ENCODE measurements at places on chromosomes 3 and 15.

GRCh38 chr3:150779402-150779858 is 16.5 kb upstream of the SIAH2 start:
- no peak for DNase-seq

GRCh38 chr3:32850226-32850625 is 32.4 kb downstream of the TRIM71 start:
- DNase-seq: no peak

DNA sequence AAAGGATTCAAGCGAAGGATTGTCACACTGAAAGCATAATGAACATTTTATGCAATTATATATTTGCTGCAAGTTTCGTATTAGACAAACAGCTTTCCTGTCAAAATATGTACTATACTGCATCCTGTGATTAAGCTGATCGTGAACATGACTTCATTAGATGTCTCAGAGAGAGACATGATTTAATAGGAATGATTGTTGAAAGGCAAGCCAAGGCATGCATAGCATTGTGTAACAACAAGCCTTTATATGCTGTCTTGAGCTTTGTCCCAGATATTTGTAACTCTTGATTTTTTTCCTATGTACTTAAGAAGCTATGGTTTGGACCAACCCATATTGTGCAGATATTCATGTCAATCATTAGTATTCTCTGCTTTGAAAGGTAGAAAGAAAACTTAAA is 309.1 kb downstream of the KCNH8 start:
- DNase-seq: no peak

DNA sequence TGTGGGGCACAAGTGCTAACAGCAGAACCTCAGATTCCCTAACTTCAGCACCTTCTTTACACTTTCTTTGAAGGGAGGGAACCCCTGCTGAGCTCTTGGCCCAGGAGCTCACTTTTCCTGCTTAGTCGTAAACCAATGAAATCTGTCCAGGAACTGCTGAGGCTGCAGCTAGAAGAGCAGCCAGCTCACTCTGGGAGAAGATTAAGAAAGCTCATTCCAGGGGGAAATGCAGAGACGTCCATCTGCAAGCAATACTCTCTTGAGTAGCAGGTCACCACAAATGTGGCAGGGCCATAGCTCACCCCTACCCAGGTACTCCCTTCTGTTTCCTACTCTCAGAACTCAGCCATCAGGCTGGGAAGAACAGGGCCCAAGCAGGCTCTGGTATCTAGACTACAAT is 103.3 kb downstream of the WDR76 start:
- no peak for DNase-seq

- no peak for DNase-seq
These were observed 109.6 kb upstream of the UMPS start for GRCh38 chr3:124620600-124621063.

DNA sequence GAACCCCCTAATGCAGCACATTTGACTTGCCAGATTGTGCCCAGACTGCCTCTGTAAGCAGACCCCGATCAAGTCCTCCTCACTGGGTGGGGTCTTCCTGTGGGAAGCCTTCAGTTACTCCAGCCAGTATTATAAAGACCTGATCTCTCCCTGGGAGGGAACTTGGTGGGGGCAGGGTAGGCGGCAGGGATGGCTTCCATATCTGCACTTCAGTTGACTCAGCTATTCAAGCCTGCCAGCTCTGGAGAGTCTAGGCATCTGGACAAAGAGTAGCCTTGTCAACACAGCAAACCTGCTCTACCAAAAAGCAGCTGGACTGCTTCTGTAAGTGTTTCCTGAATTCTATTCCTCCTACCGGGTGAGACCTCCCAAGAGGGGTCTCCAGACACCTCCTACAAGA is 21.0 kb upstream of the SLC25A38 start:
- DNase-seq: no peak

DNA sequence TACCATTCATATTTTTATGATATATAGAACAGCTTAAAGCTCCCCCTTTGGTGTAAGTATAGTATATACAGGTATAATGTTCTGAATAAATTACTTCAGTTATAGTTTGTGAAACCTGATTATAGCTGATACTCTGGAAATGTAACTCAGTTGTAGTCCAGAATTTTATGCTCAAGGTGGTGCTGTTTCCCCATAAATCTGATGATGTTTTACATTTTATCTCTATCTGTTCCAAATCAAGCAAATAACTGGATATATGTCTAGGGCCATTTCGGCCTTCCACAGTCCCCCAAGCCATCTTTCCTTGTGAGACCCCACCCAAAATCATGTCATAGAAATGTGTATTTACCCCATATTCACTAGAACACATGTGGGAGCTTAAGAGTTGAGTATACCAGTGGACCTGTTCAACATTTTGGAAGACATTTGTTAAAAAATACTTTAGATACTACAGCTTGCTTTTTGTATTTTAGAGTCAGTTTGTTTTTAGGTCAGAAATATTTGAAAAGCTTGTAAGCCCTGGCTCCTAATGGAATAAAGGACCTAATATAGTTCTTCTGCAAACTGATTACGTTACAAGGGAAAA is 107.1 kb downstream of the ATG7 start:
- no peak for DNase-seq

DNA sequence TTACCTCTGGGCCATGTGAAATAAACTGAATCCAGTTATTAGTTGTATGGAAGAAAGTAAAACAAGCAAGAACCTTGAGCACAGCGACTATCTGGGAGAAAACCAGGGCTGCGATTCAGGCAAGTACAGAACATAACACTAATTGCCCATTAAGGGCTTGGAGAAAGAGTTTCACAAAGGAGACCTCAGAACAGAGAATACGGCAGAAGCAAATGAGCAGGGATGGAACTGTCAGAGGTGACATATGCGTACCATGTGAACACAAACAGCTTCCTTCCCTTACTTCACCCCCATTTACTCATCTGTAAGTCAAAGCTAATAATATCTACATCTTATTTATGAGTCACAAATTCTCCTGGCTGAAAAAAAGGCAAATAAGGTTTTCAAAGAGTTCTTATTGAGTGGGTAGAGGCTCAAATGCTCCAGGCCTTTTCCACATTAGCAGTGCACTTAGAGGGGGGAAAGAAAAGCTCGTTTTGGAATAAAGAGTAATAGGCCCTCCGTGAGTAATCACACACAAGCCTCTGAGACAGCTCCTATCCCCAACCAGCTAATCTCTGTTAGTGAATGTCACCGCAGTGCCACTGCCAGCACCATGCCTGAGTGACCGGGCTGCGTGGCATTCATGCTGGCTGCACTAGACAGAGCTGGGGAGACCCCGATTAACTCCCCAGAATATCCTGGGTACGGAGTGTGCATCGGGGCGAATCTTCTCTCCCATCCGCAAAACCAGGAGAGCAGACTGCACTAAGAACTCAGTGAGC is 2.6 kb downstream of the PCSK6 start:
- DNase-seq: no peak

DNA sequence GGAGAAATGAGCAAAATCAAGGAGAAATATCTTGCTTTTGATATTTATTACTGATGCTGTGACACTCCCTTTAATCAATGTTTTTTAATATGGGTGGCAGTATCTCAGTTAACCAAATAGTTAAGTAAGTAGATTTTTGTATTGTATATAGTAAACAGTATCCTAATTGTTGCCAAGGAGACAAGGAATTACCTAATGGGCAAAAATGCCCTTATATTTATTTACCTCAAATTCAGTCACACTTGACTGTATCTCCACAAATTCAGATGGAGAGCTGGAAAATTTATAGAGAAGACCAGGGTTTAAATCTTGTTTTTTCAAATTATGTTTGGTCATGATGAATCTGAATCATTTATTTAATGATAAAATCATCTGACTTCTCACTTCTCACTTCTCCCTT is 3.6 kb upstream of the CHD2 start:
- DNase-seq: no peak

DNA sequence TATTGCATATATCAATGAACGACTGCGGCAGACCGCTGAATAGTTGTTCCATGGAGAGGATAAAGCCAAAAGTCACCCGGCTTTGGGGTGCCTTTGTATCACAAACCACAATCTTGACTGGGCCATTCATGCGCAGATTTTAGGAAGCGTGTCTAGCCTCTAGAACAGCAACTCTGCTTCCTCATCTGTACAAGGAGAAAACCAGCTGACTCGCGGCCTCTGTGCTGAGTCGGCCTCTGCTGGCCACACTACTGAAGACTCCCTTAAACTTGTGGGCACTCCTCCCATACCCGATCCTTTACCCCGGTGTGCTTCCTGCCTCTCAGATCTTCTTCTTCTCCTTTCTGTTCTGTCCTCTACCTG is 872 bp downstream of the DLEC1 start:
- DNase-seq: no peak

DNA sequence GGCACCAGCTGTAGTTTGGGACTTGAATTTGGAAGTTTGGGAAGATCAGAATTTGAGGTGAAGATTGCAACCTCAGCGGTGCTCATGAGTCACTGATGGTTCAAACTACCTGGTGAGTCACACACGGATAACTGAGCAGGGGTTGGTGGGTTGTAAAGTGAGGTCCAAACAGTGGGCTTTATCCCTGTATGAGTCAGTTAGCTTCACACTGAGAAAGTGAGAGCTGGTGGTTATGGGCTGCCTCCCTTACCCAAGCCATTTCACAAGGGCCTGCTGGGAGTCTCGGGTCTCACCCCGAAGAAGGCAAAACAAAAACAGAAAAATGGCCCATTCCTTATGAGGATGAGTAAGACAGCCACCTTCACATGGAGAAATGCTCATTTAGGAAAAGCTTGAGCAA is 77.0 kb downstream of the ITGA11 start:
- DNase-seq: no peak

- no peak for DNase-seq
These were observed 132.0 kb downstream of the EEFSEC start for GRCh38 chr3:128285042-128285966.

DNA sequence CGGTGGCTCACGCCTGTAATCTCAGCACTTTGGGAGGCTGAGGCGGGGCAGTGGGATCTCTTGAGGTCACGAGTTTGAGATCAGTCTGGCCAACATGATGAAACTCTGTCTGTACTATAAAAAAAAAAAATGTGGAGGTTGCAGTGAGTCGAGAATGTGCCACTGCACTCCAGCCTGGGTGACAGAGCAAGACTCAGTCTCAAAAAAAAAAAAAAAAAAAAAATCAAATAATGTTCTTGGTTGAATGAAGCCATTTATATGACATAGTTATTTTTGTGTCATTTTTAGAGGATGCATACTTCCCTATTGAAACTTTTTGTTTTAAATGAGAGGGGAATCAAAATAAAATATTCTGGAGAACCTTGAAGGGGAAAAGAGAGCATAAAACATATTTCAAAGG is 3.1 kb downstream of the HMCES start:
- no peak for DNase-seq

- no peak for DNase-seq
These were observed 45.8 kb downstream of the MITF start for GRCh38 chr3:69784954-69785514.

GRCh38 chr3:126056088-126056487 is 27.8 kb downstream of the SLC41A3 start:
- DNase-seq: no peak

- DNase-seq: no peak
These were observed 1.3 kb upstream of the LRRC58 start for GRCh38 chr3:120350401-120350941.

Measured in NCI-H187 treated with DMSO at 0.1 percent for 48 hours (cell line).